Naive thymus-derived CD4-positive, alpha-beta T cell (primary cell): ENCODE measurements at places on chromosomes 13 and 19.
A peak's percentile ranks its signal among the peaks of the same experiment; 100 is the strongest.

GRCh38 chr13:76683168-76683567 is 203.0 kb downstream of the KCTD12 start:
- H3K4me3 ChIP-seq: no peak overlapping the region
- no peaks in the 10 kb centered on the region for H3K4me1 ChIP-seq
- no peaks in the 10 kb centered on the region for H3K36me3 ChIP-seq

- H3K4me3 ChIP-seq: no peak overlapping the region
- no peak overlapping the region for H3K27ac ChIP-seq
Observed at GRCh38 chr19:33434886-33435705, 61.6 kb downstream of the CEBPG start.

DNA sequence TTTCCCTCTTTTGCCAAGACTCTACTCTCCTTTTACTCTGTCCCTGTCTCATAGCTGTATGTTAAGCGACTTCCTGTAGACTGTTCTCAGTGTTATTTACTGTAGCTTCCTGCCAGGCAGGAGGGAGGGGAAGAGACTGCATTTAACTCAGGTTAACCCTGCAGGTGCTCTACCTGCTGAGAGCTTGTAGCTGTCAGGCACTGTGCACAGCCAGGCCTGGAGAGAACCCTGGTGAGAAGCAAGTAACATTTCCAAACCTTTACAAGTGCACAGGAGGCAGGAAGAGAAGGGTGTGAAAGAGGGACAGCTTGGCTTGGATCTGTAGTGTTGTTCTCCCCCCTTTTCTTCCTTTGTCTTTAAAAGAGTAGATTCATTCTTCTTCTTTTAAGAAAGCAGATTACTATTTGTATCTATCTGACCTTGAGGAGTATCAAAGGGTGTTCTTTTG is 167.1 kb downstream of the LMO7 start:
- no peaks in the 10 kb centered on the region for H3K4me1 ChIP-seq
- peak overlapping the region; percentile 60 for H3K27ac ChIP-seq
- H3K36me3 ChIP-seq: no peaks in the 10 kb centered on the region
- DNase-seq: peak; percentile 40

- H3K4me1 ChIP-seq: peaks cover 33% of the 10 kb centered on the region
- H3K36me3 ChIP-seq: no peaks in the 10 kb centered on the region
- no peak overlapping the region for H3K27ac ChIP-seq
- H3K27me3 ChIP-seq: no peaks in the 10 kb centered on the region
Observed at GRCh38 chr13:40149611-40150274, 494.3 kb downstream of the COG6 start.

- H3K4me1 ChIP-seq: peaks cover 26% of the 10 kb centered on the region
- H3K27ac ChIP-seq: no peak overlapping the region
- DNase-seq: no peak
- H3K36me3 ChIP-seq: peaks cover 6% of the 10 kb centered on the region
- no peaks in the 10 kb centered on the region for H3K27me3 ChIP-seq
Observed at GRCh38 chr19:13783565-13784500, 9.6 kb downstream of the C19orf53 start.

- no peak for DNase-seq
- H3K27ac ChIP-seq: no peak overlapping the region
- no peak overlapping the region for H3K4me3 ChIP-seq
- no peaks in the 10 kb centered on the region for H3K27me3 ChIP-seq
Observed at GRCh38 chr13:111275995-111276618, 44.3 kb upstream of the TEX29 start.

GRCh38 chr19:7783991-7784423 is 21.0 kb downstream of the CLEC4M start:
- H3K27ac ChIP-seq: no peak overlapping the region
- no peak for DNase-seq
- H3K4me1 ChIP-seq: no peaks in the 10 kb centered on the region
- H3K36me3 ChIP-seq: no peaks in the 10 kb centered on the region
- no peak overlapping the region for H3K4me3 ChIP-seq

- no peak overlapping the region for H3K27ac ChIP-seq
- H3K36me3 ChIP-seq: no peaks in the 10 kb centered on the region
- no peaks in the 10 kb centered on the region for H3K4me1 ChIP-seq
- no peaks in the 10 kb centered on the region for H3K27me3 ChIP-seq
- H3K4me3 ChIP-seq: no peak overlapping the region
- no peak for DNase-seq
Observed at GRCh38 chr13:26743971-26744370, 16.6 kb downstream of the GPR12 start.

- H3K27me3 ChIP-seq: no peaks in the 10 kb centered on the region
- no peak overlapping the region for H3K27ac ChIP-seq
- no peak for DNase-seq
- no peaks in the 10 kb centered on the region for H3K36me3 ChIP-seq
Observed at GRCh38 chr13:76799696-76800095, 86.5 kb downstream of the KCTD12 start.

DNA sequence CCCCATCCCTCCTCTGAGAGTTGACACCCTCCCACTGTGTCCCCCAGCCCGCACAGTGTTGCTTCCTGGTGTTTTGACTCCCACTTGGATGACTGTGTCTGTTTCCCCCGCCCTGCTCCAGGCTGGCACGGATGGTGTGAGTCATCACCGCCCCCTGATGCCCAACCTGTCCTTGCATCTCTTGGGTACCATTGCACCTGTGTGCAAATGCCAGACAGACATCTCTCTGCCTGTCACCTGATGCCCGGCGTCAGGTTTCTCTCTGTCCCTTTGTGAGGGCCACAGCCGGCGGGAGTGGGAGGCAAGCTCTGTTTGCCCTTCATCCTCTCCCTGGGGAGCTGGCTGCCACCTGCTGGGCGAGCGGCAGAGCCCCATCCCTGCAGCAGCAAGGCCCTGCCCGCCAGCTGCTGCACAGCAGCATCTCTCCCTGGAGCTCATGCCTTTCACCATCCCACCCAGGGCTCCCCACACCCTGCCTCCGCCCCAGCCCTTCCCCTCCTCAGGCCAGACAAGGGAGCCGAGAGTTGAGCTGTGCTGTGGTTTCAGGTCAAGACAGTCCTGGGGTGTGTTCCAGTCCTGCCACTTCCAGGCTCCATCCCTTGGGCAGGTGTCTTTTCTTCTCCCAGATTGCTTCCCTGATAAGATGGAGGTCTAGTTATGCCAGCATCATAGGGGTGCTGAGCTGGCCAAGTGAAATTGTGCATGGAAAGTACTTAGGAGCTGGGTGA is 29.7 kb downstream of the NKPD1 start:
- peaks cover 7% of the 10 kb centered on the region for H3K36me3 ChIP-seq
- peaks cover 3% of the 10 kb centered on the region for H3K4me1 ChIP-seq
- H3K27me3 ChIP-seq: no peaks in the 10 kb centered on the region
- DNase-seq: no peak
- H3K27ac ChIP-seq: no peak overlapping the region

- no peak overlapping the region for H3K27ac ChIP-seq
- H3K27me3 ChIP-seq: no peaks in the 10 kb centered on the region
- no peak for DNase-seq
- no peak overlapping the region for H3K4me3 ChIP-seq
- no peaks in the 10 kb centered on the region for H3K4me1 ChIP-seq
- no peaks in the 10 kb centered on the region for H3K36me3 ChIP-seq
Observed at GRCh38 chr13:22929381-22930126, 251.2 kb upstream of the SGCG start.

GRCh38 chr13:22749626-22750025 is 431.2 kb upstream of the SGCG start:
- no peak overlapping the region for H3K27ac ChIP-seq
- H3K36me3 ChIP-seq: no peaks in the 10 kb centered on the region
- H3K4me1 ChIP-seq: no peaks in the 10 kb centered on the region
- no peak for DNase-seq
- no peak overlapping the region for H3K4me3 ChIP-seq
- H3K27me3 ChIP-seq: no peaks in the 10 kb centered on the region

- H3K4me1 ChIP-seq: no peaks in the 10 kb centered on the region
- H3K4me3 ChIP-seq: no peak overlapping the region
- no peak for DNase-seq
- no peaks in the 10 kb centered on the region for H3K36me3 ChIP-seq
- no peaks in the 10 kb centered on the region for H3K27me3 ChIP-seq
Observed at GRCh38 chr13:62613819-62614218, 1198.2 kb upstream of the PCDH20 start.

- H3K27me3 ChIP-seq: no peaks in the 10 kb centered on the region
- peaks cover 30% of the 10 kb centered on the region for H3K36me3 ChIP-seq
- H3K4me3 ChIP-seq: no peak overlapping the region
- H3K27ac ChIP-seq: no peak overlapping the region
- peaks cover 8% of the 10 kb centered on the region for H3K4me1 ChIP-seq
- no peak for DNase-seq
Observed at GRCh38 chr19:10646456-10647159, 7.5 kb upstream of the ILF3 start.

DNA sequence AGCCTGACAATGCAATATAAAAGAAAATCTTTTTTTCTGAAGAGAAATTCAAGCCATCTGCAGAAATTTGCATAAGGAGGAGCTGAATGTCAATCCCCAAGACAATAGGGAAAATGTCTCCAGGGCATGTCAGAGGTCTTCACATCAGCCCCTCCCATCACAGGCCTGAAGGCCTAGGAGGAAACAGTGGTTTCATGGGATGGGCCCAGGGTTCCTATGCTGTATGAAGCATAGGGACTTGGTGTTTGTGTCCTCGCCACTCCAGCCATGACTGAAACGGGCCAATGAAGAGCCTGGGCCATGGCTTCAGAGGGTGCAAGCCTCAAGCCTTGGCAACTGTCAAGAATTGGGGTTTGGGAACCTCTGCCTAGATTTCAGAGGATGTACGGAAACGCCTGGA is 883.5 kb downstream of the UQCRFS1 start:
- H3K27me3 ChIP-seq: no peaks in the 10 kb centered on the region
- H3K27ac ChIP-seq: no peak overlapping the region
- DNase-seq: no peak
- H3K4me3 ChIP-seq: no peak overlapping the region
- H3K4me1 ChIP-seq: no peaks in the 10 kb centered on the region

DNA sequence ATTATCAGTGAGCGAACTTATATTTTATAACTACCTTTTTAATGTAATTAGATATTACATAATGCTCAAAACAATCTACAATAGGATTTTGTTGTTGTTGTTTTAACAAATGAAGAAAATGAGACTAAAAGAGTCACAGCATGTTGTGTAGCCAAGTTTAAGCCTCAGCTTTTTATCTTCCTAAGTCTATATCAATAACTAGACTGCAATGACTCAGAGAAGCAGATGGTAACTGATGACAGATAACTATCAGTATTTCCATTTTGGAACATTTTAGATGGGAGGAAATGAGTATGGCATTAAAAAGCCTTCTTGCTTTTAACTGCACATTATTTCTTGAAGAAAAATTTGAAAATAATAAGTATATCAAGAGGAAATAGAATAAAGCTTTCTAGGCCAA is 825.2 kb downstream of the SLITRK1 start:
- no peaks in the 10 kb centered on the region for H3K36me3 ChIP-seq
- H3K4me1 ChIP-seq: no peaks in the 10 kb centered on the region
- no peak for DNase-seq
- H3K4me3 ChIP-seq: no peak overlapping the region

GRCh38 chr19:47422417-47423163 is 3.3 kb upstream of the MEIS3 start:
- H3K36me3 ChIP-seq: no peaks in the 10 kb centered on the region
- no peaks in the 10 kb centered on the region for H3K4me1 ChIP-seq
- H3K27me3 ChIP-seq: peaks cover 15% of the 10 kb centered on the region
- H3K4me3 ChIP-seq: no peak overlapping the region
- DNase-seq: no peak

DNA sequence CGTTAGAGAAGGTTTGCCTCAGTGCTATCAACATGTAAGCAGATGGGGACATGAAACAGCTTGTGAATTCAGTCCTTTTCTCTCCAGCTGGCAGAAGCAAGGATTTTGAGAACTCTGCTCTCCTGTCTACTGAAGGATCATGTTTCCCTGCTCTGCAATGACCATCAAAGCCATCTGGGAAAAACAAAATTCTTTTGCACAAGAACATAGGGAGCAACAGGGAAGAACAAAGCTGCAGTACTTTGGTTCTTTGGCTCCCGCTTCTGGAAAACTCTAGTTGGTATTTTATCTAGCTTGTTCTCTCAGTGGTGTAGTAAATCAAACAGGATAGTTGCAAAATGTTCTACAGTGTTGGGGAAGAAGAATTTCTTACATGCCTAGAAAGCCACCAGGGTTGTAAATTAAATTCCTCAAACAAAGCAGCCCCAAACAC is 270.4 kb downstream of the ENOX1 start:
- no peaks in the 10 kb centered on the region for H3K36me3 ChIP-seq
- no peaks in the 10 kb centered on the region for H3K4me1 ChIP-seq
- peaks cover 2% of the 10 kb centered on the region for H3K27me3 ChIP-seq
- no peak overlapping the region for H3K27ac ChIP-seq
- H3K4me3 ChIP-seq: no peak overlapping the region

DNA sequence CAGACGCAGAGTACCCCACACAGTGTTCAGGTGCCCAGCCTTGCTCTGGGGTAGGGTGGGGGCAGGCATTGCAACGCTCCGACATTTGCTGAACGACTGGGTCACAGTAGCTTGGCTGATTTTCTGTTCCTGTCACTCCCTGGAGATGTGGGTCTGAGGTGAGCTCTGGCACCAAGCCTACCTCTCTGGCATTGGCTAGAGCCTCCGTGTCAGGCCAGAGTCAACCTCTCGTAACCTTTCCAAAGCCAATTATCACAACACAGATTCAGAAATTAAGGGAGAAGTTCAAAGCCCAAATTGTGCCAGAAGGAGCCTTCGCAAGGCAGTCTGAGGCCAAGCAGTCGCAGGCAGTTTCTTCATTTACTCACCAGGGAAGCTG is 117.2 kb downstream of the IRS2 start:
- H3K27ac ChIP-seq: no peak overlapping the region
- no peaks in the 10 kb centered on the region for H3K27me3 ChIP-seq
- no peak for DNase-seq
- H3K36me3 ChIP-seq: no peaks in the 10 kb centered on the region
- H3K4me3 ChIP-seq: no peak overlapping the region

DNA sequence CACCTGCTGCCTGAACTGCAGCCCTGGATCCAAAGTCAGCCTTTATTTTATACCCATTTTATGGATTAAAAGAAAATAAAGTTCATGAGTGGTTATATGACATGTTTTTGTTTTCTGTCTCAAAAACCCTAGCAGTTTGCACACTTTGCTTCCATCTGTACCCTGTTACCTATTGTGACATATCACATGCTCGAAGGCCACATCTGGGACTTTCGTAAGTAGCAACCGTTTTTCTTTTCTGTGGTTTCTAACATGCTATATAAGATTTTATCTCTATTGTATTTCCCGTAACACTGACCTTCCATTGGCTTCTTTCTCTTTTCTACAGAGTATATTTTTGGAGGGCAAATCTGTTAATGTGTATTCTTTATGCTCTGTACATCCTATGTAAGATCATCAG is 1007.2 kb downstream of the PCDH9 start:
- no peak for DNase-seq
- no peak overlapping the region for H3K4me3 ChIP-seq
- no peak overlapping the region for H3K27ac ChIP-seq
- H3K27me3 ChIP-seq: no peaks in the 10 kb centered on the region

GRCh38 chr13:42720113-42720857 is 61.1 kb upstream of the FAM216B start:
- peaks cover 4% of the 10 kb centered on the region for H3K27me3 ChIP-seq
- no peak for DNase-seq
- no peak overlapping the region for H3K27ac ChIP-seq
- no peaks in the 10 kb centered on the region for H3K36me3 ChIP-seq

- no peak overlapping the region for H3K4me3 ChIP-seq
- H3K36me3 ChIP-seq: no peaks in the 10 kb centered on the region
- no peak overlapping the region for H3K27ac ChIP-seq
- no peaks in the 10 kb centered on the region for H3K4me1 ChIP-seq
Observed at GRCh38 chr13:31053896-31054295, 107.8 kb downstream of the HSPH1 start.
